ENCODE measurements at places on chromosomes 2 and 18. TPM values are rescaled to one million over a fixed set of nuclear protein-coding genes. Genes with fewer than 3 reads are reported as not detected.

DNA sequence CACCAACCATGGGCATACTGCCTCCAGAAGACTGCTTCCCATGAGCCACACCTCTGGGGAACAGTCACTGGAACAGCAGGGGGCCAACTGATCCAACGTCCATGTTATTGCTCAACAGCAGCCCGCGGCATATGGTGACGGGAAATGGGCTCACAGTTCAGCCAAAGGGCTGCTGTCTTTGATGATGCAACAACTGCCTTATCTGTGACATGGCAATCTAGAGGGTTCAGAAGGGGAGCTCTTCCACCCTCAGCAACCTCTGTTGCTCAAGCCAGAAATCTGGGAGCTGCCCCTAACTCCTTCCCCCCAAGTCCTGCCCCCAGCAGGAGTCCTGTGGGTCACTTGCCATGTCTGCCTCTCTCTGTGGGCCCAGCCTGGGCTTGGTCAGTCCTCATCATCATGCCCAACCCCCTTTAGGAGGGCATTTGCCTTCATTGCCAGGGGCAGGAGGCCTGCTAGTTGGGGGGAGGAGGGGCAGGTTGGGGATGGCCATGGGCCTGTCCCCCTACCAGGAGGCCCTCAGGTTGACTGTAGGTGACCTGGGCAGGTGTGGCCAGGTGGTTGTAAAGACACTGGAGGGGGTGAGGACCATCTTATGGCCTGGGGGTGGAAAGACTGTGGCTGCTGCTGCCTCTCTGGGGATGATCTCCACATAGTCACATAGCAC, 212.9 kb downstream of the CYP26B1 start:
- H3K36me3 ChIP-seq: no peaks in the 10 kb centered on the region
- no peak for DNase-seq
- peaks cover 20% of the 10 kb centered on the region for H3K4me1 ChIP-seq

GRCh38 chr18:63273222-63273927, 46.2 kb downstream of the BCL2 start:
- no peak for DNase-seq
- no peaks in the 10 kb centered on the region for H3K4me1 ChIP-seq
- H3K36me3 ChIP-seq: no peaks in the 10 kb centered on the region

Gene PAX8
- total RNA-seq: 0.20 TPM

- no peaks in the 10 kb centered on the region for H3K27me3 ChIP-seq
- peaks cover 16% of the 10 kb centered on the region for H3K4me1 ChIP-seq
- H3K4me3 ChIP-seq: no peak overlapping the region
- DNase-seq: no peak
- no peaks in the 10 kb centered on the region for H3K36me3 ChIP-seq
Observed at GRCh38 chr2:10398496-10398895, 49.6 kb downstream of the ODC1 start.

DNA sequence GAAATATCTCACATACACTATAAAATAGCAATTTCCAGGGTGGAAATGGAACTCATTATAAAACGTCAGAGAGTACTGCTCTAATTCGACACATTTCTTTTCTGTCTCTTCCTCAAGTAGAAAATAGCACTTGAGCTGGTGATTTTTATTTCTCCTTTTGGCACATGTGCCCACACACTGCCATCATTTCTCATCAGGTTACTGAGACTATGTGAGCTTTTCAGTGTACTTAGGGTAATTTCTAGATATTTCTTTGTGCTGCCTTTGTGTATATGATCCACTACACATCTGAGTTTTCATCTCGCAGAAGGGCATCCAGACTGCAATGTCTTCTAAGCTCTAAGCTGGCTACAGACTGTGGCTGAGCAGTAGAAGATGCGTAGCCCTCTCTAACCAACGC, 62.1 kb upstream of the PGAP1 start:
- H3K4me3 ChIP-seq: no peak overlapping the region
- no peak for DNase-seq
- no peaks in the 10 kb centered on the region for H3K27me3 ChIP-seq
- H3K36me3 ChIP-seq: no peaks in the 10 kb centered on the region
- peaks cover 5% of the 10 kb centered on the region for H3K4me1 ChIP-seq
- peak overlapping the region; percentile 84 for H3K27ac ChIP-seq

- no peak overlapping the region for H3K4me3 ChIP-seq
- H3K27me3 ChIP-seq: no peaks in the 10 kb centered on the region
- H3K4me1 ChIP-seq: peaks cover 16% of the 10 kb centered on the region
- DNase-seq: no peak
Observed at GRCh38 chr2:7020059-7020458, 102.8 kb downstream of the RNF144A start.

DNA sequence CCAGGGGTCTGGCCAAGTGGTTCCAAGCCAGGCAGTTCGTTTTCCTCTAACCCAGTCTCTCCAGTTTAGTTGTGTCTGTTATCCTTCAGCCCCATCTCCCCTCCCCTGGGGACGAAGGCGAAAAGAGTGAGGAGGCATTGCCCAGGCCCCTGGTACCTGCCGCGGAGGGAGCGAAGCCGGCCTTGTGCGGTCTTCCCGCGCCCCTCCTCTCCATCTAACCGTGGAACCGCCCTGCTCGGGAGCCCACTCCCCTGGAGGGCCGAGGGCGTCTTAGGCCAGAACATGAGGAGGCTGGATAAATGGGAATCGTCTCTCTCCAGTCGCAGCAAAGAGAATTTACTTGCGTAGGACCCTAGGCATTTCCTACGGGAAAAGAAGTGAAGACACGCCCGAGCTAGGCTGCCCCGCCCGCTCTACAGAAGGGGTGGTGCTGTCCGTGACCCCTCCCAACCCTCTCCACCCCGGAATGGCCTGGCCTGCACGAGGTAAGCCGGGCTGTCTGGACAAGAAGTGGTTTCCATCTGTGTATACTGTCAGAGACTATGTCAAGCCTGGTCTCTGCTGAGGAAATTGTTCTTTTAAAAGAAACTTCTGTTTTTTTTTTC, 156.2 kb downstream of the MIB1 start:
- H3K27ac ChIP-seq: no peak overlapping the region
- DNase-seq: no peak
- H3K27me3 ChIP-seq: no peaks in the 10 kb centered on the region
- no peaks in the 10 kb centered on the region for H3K36me3 ChIP-seq

Gene RSAD2
- total RNA-seq: 1.6 TPM

DNA sequence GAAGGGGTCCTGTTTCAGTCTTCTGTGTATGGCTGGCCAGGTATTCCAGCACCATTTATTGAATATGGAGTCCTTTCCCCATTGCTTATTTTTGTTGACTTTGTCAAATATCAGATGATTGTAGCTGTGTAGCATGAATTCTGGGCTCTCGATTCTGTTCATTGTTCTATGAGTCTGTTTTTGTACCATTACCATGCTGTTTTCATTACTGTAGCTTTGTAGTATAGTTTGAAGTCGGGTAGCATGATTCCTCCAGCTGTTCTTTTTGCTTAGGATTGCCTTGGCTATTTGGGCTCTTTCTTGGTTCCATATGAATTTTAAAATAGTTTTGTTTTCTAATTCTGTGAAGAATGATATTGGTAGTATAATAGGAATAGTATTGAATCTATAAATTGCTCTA, 6.0 kb downstream of the SH3YL1 start:
- H3K27me3 ChIP-seq: no peaks in the 10 kb centered on the region
- H3K36me3 ChIP-seq: no peaks in the 10 kb centered on the region
- no peak overlapping the region for H3K4me3 ChIP-seq

DNA sequence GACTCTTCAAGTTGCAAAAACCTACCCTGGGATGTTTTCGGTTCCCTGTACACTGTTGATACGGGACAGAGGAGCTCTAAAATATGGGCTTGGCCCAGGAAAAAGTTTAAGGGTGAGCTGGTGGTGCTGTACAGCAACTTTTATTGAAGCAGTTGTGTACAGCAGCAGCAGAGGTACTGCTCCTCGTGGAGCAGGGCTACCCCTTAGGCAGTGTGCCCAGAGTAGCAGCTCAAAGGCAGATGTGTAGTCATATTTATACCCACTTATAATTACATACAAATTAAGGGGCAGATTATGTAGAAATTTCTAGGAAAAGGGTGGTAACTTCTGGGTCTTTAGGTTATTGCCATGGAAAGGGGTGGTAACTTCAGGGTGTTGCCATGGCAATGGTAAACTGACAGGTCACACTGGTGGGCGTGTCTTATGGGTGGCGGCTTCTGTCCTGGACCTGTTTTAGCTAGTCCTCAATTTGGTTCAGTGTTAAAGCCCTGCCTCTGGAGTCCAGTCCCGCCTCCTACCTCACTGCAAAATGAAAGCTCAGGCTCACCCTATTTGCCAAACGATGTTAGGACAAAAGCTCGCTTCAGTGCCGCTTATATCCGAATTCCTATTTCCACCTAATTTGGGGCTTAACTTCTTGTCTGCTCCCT, 203.2 kb downstream of the ETAA1 start:
- H3K27ac ChIP-seq: no peak overlapping the region
- no peaks in the 10 kb centered on the region for H3K36me3 ChIP-seq
- no peaks in the 10 kb centered on the region for H3K27me3 ChIP-seq
- no peaks in the 10 kb centered on the region for H3K4me1 ChIP-seq
- H3K4me3 ChIP-seq: no peak overlapping the region
- DNase-seq: no peak

Gene INHA
- total RNA-seq: 3.3 TPM

- no peak overlapping the region for H3K27ac ChIP-seq
- H3K4me1 ChIP-seq: no peaks in the 10 kb centered on the region
- no peak for DNase-seq
Observed at GRCh38 chr2:174945601-174946260, 59.5 kb downstream of the CHN1 start.

- no peaks in the 10 kb centered on the region for H3K36me3 ChIP-seq
- H3K27ac ChIP-seq: peak overlapping the region; percentile 71
- DNase-seq: no peak
- peaks cover 6% of the 10 kb centered on the region for H3K4me1 ChIP-seq
Observed at GRCh38 chr2:173866874-173867618, 98.1 kb downstream of the SP3 start.

Gene TEX44
- not detected for total RNA-seq

Gene ANO7
- 1.00 TPM for total RNA-seq

Gene MYO5B
- 41.9 TPM for total RNA-seq

Gene ASB3
- 14.8 TPM for total RNA-seq

Gene NYAP2
- 1.0 TPM for total RNA-seq

DNA sequence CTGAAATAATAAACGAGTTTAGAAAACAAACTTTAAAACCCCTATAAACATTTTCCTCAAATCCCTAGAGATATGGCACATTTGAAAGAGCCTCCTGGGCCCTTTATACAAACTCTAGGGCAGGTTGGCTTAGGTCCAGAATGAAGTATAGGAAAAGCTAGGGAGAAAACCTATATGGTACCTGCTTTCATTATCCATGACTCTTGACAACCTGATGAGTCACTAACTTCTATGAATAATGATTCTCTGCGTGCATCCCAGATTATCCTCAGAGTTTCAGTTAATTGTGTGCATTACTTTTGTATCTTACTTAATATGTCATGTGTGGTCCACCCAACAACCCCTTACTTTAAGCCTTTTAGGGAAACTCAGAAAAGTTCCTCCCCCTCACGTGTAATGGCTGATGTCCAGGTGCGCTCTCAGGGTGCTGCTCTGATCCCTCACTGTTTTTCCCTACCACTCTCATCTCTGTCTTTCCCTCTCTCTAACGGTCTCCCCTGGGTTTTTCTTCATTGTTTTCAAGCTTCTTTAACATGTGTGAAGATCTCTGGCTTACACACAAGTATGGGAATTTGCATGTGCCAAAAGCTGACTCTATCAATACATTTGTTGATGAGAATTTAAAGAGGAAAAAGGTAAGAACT, 78.5 kb downstream of the LRP1B start:
- no peaks in the 10 kb centered on the region for H3K27me3 ChIP-seq
- H3K36me3 ChIP-seq: no peaks in the 10 kb centered on the region
- H3K4me1 ChIP-seq: no peaks in the 10 kb centered on the region

Gene CYBRD1
- total RNA-seq: 66.1 TPM

Gene PRSS56
- total RNA-seq: not detected

DNA sequence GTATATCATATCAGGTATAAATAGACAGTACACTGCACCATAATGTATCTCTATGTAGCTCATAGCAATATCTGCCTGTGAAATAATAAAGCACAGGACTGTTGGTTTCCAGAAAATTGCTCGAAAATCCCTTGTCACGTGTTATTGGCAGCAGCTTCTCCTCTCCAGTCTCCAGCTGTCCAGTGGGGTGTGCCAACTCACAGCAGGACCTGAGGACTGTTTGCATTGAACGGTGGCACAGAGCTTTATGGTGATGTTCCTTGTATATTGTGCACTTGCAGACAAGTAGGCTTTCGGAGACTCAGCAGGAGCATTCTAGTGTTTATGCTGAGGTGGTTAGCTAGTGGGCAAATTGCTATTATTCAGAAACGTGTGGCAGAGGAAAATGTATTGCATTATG, 182.2 kb upstream of the ATP5MC3 start:
- no peak overlapping the region for H3K27ac ChIP-seq
- H3K27me3 ChIP-seq: peaks cover 6% of the 10 kb centered on the region
- no peak overlapping the region for H3K4me3 ChIP-seq
- no peak for DNase-seq

DNA sequence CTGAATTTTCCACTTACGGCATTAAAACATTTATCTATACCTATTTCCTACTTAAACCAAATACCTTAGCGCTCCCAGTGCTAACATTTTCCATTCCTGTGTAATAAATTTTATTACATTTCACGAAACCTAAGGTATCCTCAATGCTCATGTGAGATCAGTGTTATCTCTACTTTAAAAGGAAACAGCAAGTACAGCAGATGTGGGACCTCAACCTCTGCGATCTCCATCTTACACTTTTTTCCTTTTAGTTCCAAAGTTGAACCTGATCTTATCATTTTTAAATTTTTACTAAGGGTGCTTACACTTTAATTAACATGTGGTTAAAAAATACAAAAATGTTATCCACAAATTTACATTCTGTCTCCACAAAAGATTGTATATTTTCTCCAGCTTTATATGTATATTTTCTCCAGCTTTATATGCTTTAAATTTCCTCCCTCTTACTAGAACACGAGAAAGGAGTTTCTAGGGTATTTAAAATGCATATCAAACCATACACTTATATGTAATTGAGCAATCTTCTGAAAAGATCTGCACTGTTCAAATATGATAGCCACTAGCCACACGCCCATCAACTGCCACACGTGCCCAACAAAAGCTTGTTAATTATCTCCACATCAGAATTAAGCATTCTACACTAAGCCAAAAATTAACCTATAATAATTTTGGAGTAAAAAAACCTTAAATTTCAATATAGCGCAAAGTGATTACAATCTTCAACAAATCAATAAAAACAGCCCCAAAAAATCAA, 38.1 kb downstream of the MBOAT2 start:
- H3K4me1 ChIP-seq: no peaks in the 10 kb centered on the region
- H3K27ac ChIP-seq: no peak overlapping the region
- H3K36me3 ChIP-seq: no peaks in the 10 kb centered on the region
- no peaks in the 10 kb centered on the region for H3K27me3 ChIP-seq

- DNase-seq: no peak
- H3K27me3 ChIP-seq: peaks cover 95% of the 10 kb centered on the region
- no peaks in the 10 kb centered on the region for H3K36me3 ChIP-seq
- no peak overlapping the region for H3K4me3 ChIP-seq
Observed at GRCh38 chr2:119157850-119158511, 570 bp downstream of the C1QL2 start.

Gene SGPP2
- total RNA-seq: 1.8 TPM
